Stimulated activated CD8-positive, alpha-beta memory T cell treated with anti-CD3 and anti-CD28 coated beads, Interleukin-7, amount 100 ng/mL, for 24 hours (primary cell): ENCODE measurements at places on chromosomes 3 and 15.

GRCh38 chr3:131283862-131284261 lies 97.7 kb upstream of the NUDT16 start:
- no peak for DNase-seq

- no peak for DNase-seq
Observed at GRCh38 chr3:33629219-33629618, 88.8 kb downstream of the CLASP2 start.

GRCh38 chr3:123021996-123022510 lies 5.5 kb downstream of the SEMA5B start:
- DNase-seq: no peak

DNA sequence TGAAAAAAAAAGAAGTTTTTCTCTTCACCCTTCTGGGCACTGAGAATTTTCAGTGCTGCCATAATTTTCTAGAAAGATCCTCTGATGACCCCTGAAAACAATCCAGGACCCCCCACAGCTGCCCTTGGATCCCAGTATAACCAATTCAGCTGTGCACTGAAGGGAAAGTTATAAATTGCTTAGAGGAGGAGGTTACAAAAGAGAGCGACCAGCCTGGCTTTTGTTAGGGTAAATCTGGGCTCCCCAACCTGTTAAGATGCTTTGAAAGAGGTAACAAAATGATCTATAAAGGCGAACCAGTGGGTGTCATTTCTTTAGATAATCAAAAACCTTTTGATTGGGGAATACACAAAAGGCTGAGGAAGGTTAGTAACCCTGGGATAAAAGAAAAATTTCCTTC lies 407.9 kb upstream of the ATP11B start:
- no peak for DNase-seq

- DNase-seq: no peak
Observed at GRCh38 chr15:31230630-31231485, 95.8 kb upstream of the KLF13 start.

DNA sequence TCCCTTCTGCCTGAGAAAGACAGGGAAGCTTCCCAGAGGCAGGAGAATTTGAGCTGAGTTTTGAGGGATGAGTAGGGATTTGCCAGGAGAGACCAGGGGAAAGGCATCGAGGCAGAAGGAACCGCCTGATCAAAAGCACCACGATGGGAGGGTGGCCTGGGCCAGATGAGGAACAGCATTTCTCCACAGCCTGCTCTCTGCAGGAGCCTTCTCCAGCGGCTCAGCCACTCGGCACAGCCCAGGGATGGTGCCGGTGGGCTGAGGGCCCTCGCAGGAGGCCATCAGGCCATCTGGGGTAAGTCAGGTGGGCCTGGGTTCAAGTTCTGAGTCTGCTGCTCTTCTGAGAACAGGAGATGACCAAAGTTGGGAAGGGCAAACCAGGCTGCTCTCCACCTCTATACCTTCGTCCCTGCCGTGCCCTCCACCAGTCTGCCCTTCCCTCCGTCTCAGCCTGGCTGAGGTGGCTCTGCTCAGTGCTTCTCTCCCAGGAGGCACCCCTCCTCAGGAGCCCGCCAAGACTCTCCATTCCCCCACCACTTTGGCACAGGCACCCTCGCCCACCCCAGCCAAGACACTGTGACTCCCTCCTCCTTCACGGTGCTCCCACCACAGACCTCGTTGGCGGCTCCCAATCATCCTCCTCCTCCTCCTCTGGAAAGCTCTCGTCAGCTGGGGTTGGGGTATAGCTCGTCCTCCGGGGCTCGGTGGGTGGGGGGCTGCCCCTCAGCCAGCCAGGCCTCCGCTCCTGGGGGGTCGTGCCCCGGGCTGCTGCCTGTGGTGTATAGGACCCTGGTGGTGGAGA lies 34.9 kb downstream of the GRIP2 start:
- DNase-seq: no peak

DNA sequence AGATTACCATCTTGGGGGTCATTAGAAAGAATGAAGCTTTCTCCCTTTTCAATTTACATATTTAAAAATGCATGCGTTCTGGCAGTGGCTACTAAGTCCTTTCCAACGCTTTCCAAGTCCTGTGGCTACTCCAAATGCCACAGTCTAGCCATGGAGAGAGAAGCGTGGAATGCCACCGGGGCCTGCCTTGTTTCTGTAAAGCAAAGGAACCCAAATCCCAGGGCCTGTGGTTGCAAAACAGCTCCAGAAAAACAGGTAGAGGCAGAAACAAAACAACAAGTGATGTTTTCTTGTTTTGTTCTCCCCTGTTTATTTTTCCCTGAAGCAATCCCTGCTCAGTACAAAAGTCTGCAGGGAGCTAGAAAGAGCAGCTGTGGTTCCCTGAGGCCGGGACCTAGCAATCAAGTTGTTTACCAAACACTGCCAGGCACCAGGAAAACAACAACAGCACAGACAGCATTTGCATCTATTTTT lies 85.5 kb downstream of the FOXP1 start:
- DNase-seq: no peak

GRCh38 chr3:58260733-58261132 lies 23.1 kb downstream of the ABHD6 start:
- DNase-seq: no peak

DNA sequence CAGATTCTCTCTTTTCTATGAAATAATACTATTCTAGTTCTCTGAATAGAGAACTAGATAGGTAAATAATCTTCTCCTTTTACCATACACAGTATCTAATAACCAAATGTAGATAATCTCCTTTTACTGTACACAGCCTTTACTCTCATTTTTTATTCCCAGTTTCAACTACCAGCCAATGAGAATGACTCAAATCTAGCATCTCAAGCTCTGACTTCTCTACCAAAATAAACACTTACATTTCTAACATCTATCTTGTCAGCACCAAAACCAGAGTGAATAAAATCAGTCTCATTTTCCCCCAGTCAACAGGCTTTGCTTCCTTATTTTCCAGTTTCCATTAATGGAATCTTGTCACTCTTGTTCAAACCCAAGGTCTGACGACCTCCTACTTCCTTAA lies 36.9 kb downstream of the LRRFIP2 start:
- DNase-seq: no peak

- DNase-seq: no peak
Observed at GRCh38 chr3:169668072-169668956, 4.8 kb upstream of the MECOM start.

GRCh38 chr3:39149059-39149455 lies 4.3 kb downstream of the CSRNP1 start:
- no peak for DNase-seq

GRCh38 chr3:22297436-22297835 lies 546.4 kb upstream of the ZNF385D start:
- no peak for DNase-seq

DNA sequence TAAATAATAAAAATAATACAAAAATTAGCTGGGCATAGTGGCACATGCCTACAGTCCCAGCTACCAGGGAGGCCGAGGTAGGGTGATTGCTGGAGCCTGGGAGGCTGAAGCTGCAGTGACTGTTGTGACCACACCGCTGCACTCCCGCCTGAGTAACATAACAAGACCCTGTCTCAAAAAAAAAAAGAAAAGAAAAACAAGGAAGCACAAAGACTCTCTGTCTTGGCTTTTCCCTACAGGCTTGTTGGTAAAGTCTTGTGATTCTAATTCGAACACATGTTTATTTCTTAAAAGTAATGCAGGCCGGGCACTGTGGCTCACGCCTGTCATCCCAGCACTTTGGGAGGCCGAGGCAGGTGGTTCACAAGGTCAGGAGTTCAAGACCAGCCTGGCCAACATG lies 60.1 kb downstream of the CAPN3 start:
- DNase-seq: no peak

- no peak for DNase-seq
Observed at GRCh38 chr3:169303660-169304059, 359.9 kb downstream of the MECOM start.

DNA sequence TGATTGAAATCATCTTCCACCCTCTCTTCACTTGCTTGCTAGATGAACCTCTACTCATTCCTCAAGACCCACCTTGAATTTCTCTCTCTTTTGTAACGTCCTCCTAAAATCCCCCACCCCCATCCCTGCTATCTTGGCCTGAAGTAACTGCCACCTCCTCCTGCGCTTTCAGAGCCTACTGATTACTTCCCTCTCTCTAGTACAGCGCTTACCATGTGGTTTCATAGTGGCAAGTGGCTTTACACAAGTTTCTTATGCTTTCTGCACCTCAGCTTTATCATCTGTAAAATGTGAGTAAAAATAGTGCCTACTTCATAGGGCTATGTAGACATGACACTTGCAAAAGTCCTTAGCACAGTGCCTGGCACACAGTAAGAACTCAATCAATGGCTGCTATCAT lies 28.7 kb upstream of the DAZL start:
- DNase-seq: no peak

DNA sequence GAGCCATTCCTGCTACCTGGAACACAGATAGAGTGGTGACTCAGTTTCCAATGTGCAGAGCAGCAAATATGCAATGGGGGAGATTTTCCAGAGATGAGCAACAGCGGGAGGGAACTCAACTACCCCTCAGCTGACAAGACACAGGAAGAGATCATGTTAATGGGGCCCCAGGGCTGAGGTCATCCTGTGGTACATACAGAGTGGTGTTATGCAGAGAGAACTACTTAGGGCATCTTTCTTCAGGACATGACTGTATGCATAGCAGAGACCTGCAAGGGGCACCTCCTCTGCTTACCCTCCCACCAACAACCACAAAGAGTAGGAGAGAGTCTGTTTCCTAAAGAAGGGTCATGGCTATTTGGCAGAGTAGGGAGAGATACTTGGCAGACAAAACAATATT lies 6.8 kb upstream of the TBC1D5 start:
- DNase-seq: no peak

- no peak for DNase-seq
Observed at GRCh38 chr15:84914909-84915605, 30.6 kb downstream of the SLC28A1 start.

DNA sequence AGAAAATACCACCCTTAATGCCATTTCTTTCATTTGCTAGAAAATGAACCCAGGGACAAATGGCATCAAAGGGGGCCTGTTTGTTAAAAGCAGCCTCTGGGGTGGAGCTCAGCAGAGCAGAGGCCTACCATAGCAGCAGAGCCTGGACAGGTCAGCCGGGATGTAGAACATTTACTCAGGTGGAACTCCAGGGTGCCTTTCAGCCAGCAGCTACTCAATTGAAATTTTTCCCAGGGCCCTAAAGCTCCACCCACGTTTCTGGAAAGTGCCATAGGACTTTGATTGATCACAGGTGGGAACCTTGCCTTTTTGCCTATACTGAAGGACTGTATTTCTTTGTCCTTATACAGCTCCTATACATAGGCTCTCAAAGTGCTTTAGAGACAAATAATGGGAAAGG lies 74.5 kb upstream of the C15orf61 start:
- DNase-seq: no peak

DNA sequence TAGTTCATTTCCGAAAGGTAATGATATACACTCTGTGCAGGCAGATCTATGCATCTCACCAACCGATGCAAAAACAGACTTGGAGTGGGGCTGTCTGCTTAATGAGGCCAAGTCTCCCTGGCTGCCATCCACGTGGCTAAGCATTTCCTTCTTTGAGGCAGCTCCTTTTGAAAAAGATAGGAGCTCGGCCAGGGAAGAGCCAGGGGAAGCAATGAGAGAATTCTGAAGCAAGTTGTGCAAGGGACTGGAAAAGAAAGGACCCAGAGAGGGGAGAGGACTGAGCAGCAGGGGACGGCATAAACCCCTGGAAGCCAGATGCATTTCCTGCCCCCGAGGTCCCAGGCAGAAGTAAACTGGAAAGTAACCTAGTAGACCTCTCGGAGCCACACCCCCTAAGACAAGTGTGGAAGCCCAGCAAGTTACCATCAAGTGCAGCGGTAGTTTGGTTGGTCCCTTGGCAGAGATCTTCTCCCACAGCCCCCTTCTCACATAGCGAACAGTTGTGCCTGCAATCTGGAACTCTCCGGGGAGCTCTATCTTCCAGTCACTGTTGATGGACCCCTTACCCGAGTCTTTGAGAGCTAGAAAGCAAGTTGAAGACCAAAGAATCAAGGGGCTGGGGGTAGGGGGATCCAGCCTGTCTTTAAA lies 288.2 kb downstream of the ADAMTS17 start:
- DNase-seq: no peak

- no peak for DNase-seq
Observed at GRCh38 chr3:14093831-14094230, 30.8 kb downstream of the CHCHD4 start.

DNA sequence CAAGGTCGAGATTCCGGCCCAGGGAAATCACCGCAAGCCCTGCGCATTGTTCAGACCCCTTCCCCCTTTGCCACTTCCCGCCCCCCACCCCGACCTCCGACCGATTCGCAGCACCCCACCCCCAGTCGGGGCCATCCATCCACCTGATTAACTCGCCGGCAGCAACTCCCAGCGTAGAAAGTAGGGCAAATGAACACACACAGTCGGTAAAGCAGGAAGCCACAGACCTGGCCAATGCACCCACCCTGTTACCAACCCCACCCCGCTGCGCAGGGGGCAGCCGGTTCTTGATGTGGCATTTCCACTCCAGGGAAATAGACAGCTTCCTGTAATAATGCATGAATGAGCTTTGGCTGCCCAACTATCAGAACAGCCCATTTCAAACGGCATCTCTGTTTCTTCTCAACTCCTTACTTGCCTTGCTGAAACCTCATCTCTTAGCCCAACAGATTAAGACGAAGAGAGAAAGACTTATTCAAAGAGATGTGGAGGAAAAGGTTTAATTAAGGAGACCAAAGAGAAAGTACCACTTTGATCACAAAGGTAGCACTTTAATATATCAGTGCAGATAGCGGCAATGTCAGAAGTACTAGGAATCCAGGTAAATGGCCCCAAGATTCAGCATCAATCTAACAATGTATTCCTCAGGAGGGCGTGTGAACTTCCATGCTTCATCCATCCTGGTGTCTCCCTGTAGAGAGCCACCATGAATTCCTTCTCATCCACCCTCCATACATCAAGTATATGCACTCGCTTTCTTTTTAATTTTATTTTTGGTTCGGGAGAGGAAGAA lies 1.9 kb downstream of the TNIK start:
- no peak for DNase-seq

DNA sequence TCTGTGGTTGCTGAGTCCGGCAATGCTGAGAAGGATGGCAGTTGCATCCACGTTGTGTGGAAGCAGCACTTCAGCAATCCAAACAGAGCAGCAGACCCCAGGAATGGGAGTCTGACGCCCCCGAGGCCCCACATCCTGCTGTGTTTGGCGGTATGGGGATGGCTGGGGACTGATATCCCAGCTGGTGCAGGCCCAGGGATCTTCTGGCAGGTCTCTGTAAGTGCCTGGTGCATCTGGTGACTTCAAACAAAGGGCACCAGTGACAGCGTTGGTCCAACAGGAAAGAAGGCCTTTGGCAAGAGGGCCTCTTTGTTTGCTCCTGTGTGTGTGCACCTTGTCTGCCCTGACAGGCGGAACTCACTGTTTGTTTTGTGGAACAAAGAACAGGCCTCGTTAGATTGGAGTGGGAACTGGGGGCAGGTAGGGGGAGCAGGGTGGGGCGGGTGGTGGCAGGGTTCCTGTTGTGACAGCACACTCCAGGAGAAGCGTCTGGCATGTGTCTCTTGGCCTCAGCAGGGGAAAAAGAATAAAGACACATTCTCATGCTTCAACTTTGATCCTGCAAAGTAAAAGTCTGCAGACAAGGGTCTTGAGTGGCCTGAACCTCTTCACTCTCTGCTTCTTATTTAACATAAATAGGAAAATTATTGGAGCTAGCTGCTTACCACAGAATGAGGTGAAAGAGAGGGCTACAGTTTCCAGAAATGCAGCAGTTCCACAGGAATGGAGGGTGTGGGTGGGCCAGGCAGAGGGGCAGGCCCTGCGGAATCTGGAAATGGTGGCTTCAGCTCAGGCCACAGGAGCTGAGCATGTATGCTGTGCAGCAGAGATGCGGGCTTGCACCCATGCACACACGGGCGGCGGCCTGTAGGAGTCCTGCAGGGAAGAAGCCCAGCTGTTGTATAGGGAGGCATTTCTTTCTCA lies 94.5 kb upstream of the MYZAP start:
- no peak for DNase-seq
